Hematopoietic multipotent progenitor cell (in vitro differentiated cells): ENCODE measurements at places on chromosomes 11 and 22. TPM values are rescaled to one million over a fixed set of nuclear protein-coding genes. Genes with fewer than 3 reads are reported as not detected.

DNA sequence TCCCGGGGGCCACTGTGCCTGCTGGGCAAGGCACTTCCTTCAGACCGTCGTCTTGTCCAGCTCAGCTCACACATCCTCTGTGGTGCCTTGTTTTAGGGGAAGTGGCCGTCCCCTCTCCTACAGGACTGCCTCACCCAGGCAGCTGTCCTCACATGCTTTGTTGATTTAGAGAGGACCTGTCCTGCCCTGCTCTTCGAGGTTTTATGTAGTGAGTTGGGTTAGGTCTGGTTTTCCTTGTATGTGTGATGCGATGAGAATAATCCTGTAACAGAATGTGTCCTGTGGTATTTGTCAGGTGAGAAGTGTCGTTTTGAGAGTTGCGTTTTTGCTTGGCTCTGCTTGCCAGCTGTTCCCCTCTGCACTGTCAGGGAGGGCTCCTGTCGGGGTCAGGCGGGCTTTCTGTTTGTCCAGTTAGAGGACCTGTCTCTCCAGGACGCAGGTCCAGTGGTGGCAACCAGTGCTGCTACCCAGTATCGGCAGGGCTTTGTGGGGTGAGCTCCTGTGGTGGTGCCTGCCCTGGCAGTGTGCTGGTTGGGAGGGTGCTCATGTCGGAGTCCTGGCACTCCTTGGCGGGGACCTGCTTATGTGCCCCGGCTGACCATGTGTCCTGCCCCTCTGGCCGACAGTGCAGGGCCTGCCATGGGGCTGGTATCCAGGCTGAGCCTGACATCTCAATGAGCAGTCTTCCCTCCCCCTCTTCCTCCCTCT, 41.3 kb downstream of the MUC6 start:
- DNase-seq: no peak

GRCh38 chr22:28043266-28043665, 124.2 kb upstream of the PITPNB start:
- no peak for DNase-seq

GRCh38 chr11:28983780-28984179, 875.6 kb downstream of the METTL15 start:
- no peak for DNase-seq

DNA sequence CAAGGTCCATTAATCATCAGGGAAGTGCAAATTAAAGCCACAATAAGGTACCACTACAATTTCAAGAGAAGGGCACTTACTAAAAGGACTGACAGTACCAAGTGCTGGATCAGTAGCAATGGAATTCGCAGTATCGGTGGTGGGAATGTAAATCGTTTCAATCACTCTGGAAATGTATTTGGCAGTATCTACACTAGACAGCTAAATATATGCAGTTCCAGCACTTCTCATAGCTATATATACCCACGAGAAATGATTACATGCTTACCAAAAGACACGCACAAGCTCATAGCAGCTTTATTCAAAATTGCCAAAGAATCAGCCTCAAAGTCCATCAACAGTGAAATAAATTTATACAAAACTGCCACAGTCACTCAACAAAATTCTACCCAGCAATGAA, 4.4 kb upstream of the ZNF280B start:
- DNase-seq: no peak

GRCh38 chr22:42388130-42388797, 43.9 kb downstream of the NFAM1 start:
- no peak for DNase-seq

HIPK3 gene
- total RNA-seq: 73.0 TPM

DNA sequence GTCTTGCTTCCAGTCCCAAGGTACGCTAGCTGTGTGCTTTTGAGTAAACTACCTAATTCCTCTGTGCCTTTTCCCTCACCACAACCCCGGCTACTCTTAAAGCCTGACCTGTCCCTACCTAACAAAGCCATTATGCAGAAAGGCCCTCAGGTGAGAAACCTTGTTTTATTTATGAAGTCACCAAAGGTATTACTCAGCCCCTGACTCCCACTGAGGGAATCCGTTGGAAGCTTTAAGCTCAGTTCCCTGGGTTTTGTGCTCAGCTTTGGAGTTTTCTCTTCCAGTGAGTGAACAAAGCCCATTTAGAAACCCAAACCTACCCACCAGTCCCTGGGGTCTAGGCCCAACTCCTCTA, 90.9 kb downstream of the APIP start:
- no peak for DNase-seq

GDPD4 gene
- not detected for total RNA-seq

- no peak for DNase-seq
Measured at GRCh38 chr11:110177086-110177456, 83.9 kb downstream of the ZC3H12C start.

DNA sequence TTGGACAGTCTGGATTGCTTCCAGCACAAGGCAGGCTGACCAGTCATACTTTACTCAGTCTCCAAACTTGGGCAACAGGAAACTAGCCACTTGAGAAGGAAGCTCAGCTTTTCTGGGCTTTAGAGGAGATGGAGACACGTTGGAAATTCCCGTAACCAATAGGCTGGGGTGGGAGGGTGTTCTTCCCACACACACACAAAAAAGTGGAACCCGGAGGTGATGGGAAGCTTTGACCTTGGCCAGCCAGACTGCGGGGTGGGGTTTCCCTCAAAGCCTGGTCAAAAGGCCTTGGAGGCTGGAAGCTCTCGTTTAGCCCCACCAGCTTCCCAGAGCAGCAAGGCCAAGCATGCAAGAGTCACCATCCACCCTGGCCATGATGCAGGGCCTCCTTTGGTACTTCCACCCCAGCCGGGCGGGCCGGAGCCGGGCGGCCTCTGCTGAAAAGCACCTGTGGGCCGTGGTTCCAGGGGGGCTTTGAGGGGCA, 126.2 kb downstream of the BCR start:
- no peak for DNase-seq

OR8G5 gene
- not detected for total RNA-seq

- DNase-seq: peak; percentile 55
Measured at GRCh38 chr11:90250970-90251369, 28.1 kb upstream of the CHORDC1 start.

- no peak for DNase-seq
Measured at GRCh38 chr11:107851704-107852310, 6.8 kb downstream of the SLC35F2 start.

DNA sequence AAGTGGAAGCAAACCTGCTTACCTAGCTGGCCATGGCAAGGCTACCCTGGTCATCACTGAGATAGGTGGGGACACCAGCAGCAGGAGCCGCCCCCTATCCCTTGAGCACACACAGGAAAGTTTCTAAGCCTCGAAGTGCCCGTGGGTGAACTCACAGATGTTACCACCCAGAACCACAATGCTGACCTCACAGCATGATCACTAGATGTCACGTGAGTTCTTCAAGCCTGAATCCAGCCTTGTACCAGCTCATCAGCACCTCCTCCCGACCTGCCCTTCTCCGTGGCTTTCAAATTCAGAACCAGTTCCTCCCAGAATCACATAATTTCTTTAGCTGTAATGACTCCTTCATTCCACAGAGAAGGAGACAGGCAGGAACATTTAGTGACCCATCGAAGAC, 24.7 kb upstream of the TIMP3 start:
- DNase-seq: no peak

GRCh38 chr11:108147150-108147549, 25.8 kb downstream of the ACAT1 start:
- DNase-seq: no peak

- no peak for DNase-seq
Measured at GRCh38 chr11:35859301-35859700, 84.6 kb upstream of the LDLRAD3 start.

DNA sequence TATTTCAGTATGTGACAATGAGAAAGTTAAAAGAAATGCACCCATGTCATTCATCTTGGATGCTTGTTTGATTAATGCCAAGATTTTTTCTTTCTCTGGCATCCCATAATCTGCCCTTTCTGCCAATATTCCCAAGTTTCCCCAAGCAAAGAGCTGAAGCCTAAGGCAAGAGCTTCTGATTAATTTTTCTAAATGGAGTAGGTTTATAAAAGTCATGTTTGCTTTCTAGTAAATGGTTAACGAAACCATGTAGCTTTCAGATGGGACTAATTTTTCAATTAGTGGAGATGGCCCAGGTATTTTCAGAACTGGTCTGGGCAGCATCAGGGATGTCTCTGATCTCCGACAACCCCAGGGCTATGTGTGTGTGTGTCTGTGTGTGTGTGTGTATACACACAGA, 55.3 kb downstream of the LRRC4C start:
- DNase-seq: no peak

CNTF gene
- total RNA-seq: 2.7 TPM

DEPDC7 gene
- 1.9 TPM for total RNA-seq

- no peak for DNase-seq
Measured at GRCh38 chr11:73854680-73855079, 22.0 kb downstream of the COA4 start.

MS4A6A gene
- total RNA-seq: 4.3 TPM

DNA sequence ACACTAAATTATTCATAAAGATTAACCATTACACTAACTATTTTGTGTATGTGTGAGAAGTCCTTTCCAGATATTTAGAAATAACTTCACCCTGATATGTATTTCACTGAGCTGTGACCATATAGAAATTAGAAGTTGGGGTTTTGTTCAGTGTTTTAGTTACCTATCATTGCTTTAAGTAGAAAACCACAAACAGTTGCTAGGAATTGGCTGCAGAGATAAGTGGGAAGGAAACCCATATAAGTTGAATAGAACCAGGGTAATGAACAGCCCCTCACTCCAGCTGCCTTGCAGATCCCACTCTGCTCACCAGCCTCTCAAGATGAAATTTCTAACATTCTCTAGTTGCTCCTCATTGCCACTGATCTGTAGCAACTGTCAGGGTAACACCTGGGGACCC, 10.3 kb downstream of the SRSF8 start:
- DNase-seq: no peak

RIBC2 gene
- 0.54 TPM for total RNA-seq

- DNase-seq: no peak
Measured at GRCh38 chr11:102879801-102880200, 5.0 kb upstream of the MMP12 start.

NLRP14 gene
- total RNA-seq: under 0.01 TPM

TP53AIP1 gene
- 0.27 TPM for total RNA-seq

GRCh38 chr22:50722048-50722701, 15.8 kb upstream of the ACR start:
- DNase-seq: no peak

DNA sequence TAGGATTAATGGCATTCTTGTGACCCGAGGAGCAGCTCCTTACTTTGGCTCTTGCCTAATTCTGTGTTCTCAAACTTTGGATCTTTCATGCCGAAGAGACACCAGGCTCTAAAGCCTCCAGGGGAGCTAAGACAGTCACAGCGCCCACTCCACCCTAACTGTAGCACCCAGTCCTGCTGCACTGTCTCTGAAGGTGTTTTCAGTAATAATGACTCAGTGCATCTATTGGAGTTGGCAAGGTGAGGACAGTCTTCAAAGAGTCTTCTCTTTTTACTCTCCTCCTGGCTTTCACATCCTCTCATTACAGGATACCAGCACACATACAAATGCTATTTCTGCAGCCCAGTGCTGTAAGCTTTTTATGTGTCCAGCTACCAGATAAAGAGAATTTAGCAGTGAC, 69.4 kb downstream of the PPFIBP2 start:
- DNase-seq: no peak

DNA sequence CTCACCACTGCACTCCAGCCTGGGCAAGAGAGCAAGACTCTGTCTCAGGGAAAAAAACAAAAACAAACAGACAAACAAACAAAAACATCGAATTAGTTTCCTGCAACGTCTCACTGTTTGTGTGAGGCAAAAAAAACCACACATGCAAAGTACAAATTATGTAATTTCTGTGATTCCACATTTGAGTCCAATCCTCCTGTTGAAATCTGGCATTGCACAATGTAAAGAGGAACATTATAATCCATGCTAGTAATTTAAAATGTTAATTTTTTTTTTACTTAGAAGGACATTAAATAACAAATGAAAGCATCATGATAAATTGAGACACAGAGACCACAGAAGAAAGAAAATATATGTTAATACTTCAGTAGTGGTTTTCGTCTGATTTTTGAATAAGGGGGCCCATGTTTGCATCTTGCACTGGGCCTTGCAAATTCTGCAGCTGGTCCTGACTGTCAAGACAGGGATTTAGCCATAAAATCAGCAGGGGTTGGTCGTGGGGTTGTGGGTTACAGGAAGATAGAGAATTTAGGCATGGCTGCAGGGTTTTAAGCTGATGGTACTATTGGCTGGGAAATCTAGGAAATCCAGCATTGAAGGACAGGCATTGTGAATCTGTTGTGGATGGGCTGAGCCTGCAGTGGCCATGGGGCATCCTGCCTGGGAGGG, 102.6 kb upstream of the ALDH3B2 start:
- DNase-seq: no peak

DNA sequence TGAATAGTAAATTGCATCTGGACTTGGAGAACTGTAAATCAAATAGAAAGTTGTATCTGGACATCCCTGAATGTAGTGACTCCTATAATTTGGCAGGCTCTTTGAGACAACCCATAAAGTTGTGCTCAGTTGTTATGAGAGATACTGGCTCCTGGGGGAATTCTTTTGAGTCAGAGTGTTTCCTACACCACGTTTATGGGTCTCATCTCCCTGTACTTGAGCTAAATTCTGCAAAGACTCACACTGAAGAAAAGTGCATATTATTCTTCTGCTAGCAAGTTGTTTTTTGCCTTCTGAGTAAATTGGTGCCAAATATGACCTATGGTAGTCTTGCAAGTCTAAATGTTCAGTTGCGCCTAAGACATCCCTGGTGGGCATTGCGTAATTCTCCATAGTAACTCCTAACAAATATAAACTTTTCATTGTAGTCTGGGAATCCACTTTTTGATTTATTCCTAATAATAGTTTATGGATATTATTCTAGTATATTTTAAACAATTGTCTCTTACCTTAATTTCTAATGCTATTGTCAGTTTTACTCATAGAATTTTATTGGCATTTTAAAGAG, 5.0 kb downstream of the ZNF215 start:
- DNase-seq: no peak

DNA sequence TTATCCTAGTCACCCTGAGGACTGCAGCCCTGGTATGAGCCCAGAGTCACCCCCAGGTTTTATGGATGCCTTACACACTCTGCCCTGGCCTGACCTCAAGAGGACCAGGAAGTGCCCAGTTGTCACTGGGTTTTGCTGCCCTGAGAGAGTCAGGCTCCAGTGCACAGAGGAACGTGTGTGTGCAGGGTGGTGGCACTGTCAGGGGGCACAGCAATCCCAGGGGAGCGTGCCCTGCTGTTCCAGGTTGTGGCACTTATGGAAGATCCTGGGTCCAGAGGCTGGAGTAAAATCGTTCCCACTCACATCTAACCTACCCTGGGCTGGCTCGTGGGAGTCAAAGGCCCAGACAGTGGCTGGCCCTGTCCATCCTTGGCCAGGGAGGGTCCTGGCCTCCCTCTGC, 7.6 kb downstream of the APOBEC3A start:
- DNase-seq: no peak

AMOTL1 gene
- 14.3 TPM for total RNA-seq
